ENCODE measurements at places on chromosomes 11 and 22.

- no peak for DNase-seq
These were observed 53.2 kb upstream of the CDON start for GRCh38 chr11:126115816-126116331.

GRCh38 chr11:44785856-44786607 lies 59.3 kb downstream of the TSPAN18 start:
- no peak for DNase-seq

- DNase-seq = no peak
These were observed 7.0 kb downstream of the MADD start for GRCh38 chr11:47276923-47277322.

- no peak for DNase-seq
These were observed 8.4 kb upstream of the CYP2D6 start for GRCh38 chr22:42138972-42139371.

- no peak for DNase-seq
These were observed 417.3 kb upstream of the CADM1 start for GRCh38 chr11:115921540-115921939.

DNA sequence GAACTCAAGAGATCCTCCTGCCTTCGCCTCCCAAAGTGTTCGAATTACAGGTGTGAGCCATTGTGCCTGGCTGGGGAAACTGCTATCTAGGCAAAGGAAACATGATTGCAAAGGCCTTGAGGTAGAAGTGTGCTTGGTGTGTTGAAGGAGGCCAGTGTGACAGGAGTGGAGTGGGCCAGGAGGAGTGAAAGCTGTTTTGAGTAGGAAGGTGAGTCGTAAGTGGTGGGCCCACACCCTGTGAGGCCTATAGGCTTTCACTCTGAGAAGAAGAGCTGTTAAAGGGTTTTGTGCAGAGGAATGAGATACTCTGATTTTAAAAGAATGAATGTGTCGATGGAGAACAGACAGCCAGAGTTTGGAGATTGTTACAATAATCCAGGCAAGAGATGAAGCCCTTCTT lies 43.4 kb downstream of the WEE1 start:
- no peak for DNase-seq
